Gastrocnemius medialis (tissue), 4 donors: ENCODE measurements at places on chromosomes 16 and 17. TPM values are rescaled to one million over a fixed set of nuclear protein-coding genes. Genes with fewer than 3 reads are reported as not detected.

DNA sequence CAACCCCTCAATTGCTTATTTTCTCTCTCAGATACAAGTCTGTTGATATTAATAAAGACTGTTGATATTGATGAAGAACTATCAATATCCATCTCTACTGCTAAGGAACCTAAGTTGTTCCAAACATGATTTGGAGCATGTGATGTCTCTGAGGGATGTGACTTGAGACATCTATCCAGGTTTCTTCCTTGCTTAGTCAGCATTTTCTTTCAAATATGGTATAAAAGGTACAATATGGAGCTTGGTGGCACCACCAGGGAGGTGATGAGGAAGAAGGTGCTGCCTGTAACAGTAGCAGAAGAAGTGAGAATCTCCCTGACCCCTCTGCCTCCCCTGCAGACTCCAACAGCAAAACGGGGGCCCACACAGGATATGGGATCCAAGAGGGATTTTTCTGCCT is 329.0 kb downstream of the MAF start:
- no peaks in the 10 kb centered on the region for H3K4me1 ChIP-seq
- no peaks in the 10 kb centered on the region for H3K27me3 ChIP-seq
- no peak for DNase-seq
- H3K36me3 ChIP-seq, result no peaks in the 10 kb centered on the region
- no peak overlapping the region for H3K4me3 ChIP-seq

- DNase-seq, result peak; percentile 30
- H3K4me1 ChIP-seq, result no peaks in the 10 kb centered on the region
- H3K4me3 ChIP-seq, result no peak overlapping the region
- no peaks in the 10 kb centered on the region for H3K36me3 ChIP-seq
Observed at GRCh38 chr16:11232852-11233726, 22.9 kb downstream of the SOCS1 start.

GRCh38 chr16:74438492-74438979 is 17.3 kb upstream of the CLEC18B start:
- DNase-seq, result no peak
- H3K36me3 ChIP-seq, result no peaks in the 10 kb centered on the region
- no peaks in the 10 kb centered on the region for H3K4me1 ChIP-seq
- no peaks in the 10 kb centered on the region for H3K27me3 ChIP-seq
- no peak overlapping the region for H3K27ac ChIP-seq
- no peak overlapping the region for H3K4me3 ChIP-seq

Gene SPATA33
- total RNA-seq, result 2.7 TPM

- no peaks in the 10 kb centered on the region for H3K27me3 ChIP-seq
- DNase-seq, result peak; percentile 40
- no peaks in the 10 kb centered on the region for H3K36me3 ChIP-seq
Observed at GRCh38 chr16:89909777-89910716, 8.6 kb upstream of the MC1R start.
